NCI-H1105 treated with DMSO at 0.1 percent for 48 hours (cell line): ENCODE measurements at places on chromosomes 16 and 17.

DNA sequence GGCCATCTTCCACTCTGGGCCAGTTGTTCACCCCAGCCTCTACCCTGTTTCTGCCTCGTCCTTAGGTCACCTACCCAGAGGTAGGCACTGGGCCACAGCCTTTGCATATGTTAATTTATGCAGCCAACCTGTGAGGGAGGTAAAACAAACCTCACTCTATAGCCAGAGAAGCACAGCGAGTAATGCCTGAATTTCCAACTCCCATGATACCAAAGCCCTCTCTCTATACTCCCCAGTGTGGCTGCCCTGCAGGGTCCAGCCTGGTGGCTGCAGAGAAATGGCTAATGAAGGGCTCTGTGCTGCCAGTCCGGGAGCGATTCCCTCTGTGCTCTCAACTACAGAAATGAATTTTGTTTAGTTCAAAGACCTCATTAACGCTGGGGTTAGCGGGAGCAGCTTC, 397.0 kb upstream of the CCL2 start:
- DNase-seq = no peak

- DNase-seq = no peak
These were observed 8.7 kb downstream of the ABI3 start for GRCh38 chr17:49218941-49219913.

GRCh38 chr17:8234361-8235270, 13.2 kb downstream of the CTC1 start:
- DNase-seq = no peak

GRCh38 chr16:81528256-81528655, 83.6 kb downstream of the CMIP start:
- no peak for DNase-seq

GRCh38 chr17:67675481-67675880, 42.3 kb upstream of the NOL11 start:
- no peak for DNase-seq

GRCh38 chr16:89507214-89507833, 879 bp upstream of the SPG7 start:
- DNase-seq = no peak

DNA sequence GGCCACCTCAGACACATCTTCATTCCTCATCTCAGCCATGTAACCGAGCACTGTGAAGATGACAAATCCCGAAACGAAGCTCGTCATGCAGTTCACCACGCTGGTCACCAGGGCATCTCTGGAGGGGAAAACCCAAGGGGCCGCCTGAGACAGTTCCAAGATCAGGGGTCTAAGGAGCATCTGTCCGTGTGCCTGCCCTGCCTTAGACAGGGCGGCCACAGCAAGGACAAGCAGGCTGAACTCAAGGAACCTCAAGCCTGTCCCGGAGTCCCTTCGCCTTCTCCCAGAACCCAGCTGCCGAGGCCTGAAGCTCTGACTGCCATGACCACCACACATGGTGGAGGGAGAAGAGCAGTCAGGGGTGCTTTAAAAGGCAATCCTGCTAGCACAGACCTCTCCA, 22.7 kb downstream of the SLC6A4 start:
- no peak for DNase-seq

DNA sequence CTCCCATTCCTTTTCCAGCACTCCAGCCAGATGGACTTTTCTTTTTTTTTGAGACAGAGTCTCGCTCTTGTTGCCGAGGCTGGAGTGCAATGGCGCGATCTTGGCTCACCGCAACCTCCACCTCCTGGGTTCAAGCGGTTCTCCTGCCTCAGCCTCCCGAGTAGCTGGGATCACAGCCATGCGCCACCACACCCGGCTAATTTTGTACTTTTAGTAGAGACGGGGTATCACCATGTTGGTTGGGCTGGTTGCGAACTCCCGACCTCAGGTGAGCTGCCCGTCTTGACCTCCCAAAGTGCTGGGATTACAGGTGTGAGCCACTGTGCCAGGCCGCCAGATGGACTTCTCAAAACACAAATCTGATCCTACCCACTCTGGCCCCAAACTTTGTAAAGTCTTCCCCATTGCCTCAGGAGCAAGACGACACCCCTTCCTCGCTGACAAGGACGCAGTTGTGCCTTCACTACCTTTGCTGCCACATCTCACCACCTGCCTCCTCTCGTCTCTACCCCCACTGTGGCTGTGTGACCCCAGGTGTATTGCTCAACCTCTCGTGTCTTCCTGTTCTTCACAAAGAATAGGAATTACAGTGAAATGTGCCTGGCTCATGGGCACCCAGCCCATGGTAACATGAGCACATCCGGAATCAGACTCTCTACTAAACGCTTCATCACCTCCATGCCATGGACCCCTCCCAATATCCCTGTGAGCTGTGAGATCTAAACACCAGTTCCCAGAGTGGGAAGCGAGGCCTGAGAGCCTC, 3.7 kb upstream of the BANP start:
- DNase-seq = no peak

- DNase-seq = no peak
These were observed 139.1 kb upstream of the FOXF1 start for GRCh38 chr16:86371083-86371803.

DNA sequence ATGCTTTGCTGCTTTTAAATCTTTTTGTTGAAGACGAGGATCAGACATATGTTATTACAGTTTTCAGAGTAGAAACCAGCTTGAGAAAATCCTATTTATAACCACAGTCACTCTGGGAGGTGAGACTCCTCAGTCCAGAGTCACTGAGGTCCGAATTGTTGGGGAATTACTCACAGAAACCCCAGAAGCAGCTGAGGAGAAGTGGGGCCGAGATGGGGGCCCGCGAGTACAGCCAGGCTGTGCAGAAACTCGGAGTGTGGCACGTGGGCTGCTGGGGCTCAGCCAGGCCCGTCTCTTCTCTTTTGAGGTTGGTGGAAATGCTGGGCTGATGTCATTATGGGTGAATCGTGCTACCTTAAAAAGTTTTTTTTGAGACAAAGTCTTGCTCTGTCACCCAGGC, 14.4 kb upstream of the GNG13 start:
- DNase-seq = no peak

DNA sequence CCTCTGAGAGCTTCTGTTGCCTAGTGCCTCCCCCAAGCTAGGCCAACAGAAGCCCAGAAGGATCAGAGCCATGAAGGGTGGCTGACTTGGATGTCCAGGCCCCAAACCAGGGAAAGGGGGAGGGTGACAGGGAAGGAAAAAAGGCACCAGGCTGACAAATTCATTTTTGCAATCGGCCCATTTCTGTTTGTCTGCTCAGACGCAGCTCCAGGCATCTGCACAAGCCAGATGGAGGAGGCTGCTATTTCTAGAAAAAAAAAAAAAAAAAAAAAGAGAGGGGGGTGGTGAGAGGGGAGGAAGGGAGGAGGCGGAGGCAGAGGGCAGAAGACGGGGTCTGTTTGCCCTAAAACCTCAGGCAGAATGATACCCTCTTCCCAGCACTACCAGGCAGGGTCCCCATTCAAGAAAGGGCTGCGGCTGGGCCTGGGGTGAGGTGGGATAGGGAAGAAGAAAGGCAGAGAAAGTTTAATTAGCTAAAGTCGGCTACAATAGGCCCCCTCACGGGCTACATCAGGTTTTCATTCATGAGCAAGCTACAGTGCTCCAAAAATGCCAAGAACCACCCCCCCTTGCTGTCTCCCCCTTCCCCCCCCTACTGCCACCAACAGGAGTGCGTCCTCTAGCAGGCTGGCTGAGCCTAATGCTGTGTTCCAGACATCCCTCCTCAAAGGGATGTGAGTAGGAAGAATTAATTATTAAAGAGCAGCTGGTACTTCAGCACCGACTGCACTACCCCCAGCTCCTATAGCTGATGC, 2.4 kb downstream of the HDAC5 start:
- no peak for DNase-seq

GRCh38 chr17:62847426-62847825, 39.3 kb upstream of the MARCHF10 start:
- DNase-seq = no peak

- DNase-seq = peak; percentile 33
These were observed 60.8 kb upstream of the MED9 start for GRCh38 chr17:17416007-17416399.

GRCh38 chr16:61105544-61105943, 930.7 kb downstream of the CDH8 start:
- no peak for DNase-seq

DNA sequence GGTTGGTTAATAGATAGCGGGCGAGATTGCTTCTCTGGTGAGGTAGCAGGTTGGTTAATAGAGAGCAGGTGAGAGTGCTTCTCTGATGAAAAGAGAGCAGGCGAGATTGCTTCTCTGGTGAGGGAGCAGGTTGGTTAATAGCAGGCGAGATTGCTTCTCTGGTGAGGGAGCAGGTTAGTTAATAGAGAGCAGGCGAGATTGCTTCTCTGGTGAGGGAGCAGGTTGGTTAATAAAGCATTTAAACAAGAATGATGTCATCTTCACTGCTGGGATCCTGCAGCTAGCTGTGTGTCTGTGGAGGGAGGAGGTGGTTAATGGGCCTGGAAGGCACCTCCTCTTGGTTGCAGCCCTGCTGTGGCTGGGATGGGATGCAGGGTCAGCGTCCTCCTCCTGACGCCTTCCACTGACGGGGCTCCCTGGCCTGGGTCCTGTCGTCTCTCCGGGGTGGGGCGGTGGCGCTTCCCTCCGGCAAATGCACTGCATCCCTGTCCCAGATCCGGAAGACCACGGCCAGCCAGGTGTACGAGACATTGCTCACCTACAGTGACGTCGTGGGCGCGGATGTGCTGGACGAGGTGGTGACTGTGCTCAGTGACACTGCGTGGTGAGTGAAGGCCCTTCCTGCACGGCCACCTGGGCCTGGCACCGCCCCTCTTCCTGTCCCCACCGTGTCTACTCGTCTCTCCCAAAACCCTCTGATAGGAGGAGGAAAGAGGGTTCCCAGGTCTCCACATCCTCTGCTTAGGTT, 99.2 kb upstream of the ZNF750 start:
- DNase-seq = no peak

DNA sequence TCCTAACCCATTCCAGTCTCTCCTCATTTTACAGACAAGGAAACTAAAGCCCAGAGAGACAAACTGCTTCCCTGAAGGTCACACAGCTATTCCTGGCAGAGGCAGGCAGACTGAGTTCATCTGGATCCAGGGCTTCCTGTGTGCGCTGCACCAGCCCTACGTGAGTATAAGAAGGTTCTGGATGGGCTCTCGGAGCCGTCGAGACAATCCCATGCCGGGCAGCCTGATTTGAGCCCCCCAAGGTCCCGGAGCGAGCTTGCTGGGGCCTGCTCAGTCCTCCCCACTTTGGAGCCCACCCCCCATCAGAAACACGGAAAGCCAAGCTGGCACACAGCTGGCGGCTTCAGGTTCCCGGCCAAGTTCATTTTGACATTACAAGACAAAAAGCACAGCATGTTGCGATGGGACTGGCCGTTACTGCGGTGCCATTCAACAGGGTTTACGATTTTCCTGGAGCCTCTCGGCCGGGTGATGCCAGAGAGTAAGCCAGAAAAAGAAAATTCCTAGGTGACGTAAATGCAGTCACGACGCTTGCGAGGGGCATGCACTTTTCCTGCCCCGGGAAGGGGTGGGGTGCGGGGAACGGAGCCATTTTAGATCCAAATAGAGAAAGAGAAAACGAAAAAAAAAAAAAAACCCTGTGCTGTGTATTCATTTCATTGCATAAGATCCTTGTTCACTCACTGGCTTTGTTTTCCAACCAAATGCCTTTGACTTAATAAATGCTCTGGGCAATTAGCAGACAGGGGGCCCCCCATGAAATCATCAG, 167.1 kb upstream of the FOXF1 start:
- DNase-seq = peak; percentile 33

DNA sequence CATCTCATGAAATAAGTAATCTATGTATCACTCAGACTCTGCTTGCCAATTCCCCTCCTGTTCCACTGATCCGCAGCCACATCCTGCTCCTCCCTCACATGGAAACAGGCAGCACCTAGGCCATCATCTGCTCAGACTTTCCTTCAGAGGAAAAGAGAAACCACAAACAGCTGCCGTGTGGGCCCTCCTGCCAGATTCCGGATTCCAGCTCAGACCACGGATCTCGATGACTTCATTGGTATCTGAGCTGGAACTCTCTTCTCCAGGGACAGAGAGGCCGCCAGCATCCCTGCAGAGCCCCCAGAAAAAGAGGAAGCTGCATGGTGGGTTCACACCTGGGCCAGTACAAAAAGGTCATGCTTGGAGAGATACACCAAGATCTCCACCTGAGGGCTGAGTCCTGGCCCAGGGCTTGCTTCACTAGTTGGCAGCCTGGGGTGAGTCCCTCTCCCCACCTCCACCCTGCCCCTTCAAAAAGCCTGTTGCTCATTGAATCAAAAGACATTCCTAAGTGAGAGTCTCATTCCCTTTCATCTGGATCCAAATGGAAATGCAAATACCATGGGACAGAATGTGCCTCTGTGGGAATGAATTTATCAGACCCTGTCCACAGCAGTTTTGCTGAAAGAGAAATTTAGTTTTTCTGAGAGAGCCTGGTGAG, 47.2 kb downstream of the HOXB1 start:
- DNase-seq = no peak
